Activated gamma-delta T cell treated with Interleukin-2 at 50 U/mL for 16 hours (primary cell): ENCODE measurements at places on chromosomes 3 and 15.
A peak's percentile ranks its signal among the peaks of the same experiment; 100 is the strongest.

GRCh38 chr3:2957115-2957514, 153.1 kb downstream of the IL5RA start:
- DNase-seq, result no peak

- DNase-seq, result no peak
Measured at GRCh38 chr3:16506884-16507577, 6.5 kb downstream of the RFTN1 start.

DNA sequence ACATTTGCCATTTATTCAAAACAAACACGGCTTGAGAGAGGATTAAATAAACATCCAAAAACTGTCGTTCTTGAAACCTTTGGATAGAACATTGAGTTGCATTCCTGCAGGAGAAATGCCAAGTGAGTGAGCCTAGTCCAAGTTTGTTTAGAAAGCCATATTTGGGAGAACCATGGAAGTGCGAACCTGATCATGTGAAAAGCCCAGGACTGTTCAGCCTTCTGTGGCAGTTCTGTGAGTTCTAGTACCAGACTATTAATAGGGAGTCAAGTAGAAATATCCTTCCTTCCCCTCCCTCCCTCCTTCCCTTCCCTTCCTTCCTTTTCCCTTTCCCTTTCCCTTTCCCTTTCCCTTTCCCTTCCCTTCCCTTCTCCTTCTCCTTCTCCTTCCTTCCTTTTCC, 470.4 kb downstream of the LPP start:
- DNase-seq, result no peak

DNA sequence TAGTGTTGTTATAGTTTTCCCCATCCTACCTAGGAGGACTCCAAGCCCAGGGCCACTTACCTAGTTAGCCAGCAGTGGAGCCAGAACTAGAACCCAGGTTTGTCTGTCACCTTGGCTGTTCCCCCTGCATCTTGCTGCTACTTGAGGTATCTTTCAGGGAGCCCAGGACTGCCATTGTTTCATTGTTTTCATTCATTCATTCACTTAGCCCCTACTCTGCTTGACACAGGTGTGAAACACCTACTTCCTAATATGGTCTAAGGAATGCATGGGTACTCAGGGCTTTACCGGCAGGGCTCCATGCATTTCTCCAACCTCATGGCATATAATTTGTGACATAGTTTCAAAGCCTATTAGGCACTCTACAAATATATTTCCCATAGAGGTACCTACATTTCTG, 266.6 kb upstream of the TPM1 start:
- DNase-seq, result no peak

- no peak for DNase-seq
Measured at GRCh38 chr3:175075269-175075668, 216.1 kb downstream of the NAALADL2 start.

DNA sequence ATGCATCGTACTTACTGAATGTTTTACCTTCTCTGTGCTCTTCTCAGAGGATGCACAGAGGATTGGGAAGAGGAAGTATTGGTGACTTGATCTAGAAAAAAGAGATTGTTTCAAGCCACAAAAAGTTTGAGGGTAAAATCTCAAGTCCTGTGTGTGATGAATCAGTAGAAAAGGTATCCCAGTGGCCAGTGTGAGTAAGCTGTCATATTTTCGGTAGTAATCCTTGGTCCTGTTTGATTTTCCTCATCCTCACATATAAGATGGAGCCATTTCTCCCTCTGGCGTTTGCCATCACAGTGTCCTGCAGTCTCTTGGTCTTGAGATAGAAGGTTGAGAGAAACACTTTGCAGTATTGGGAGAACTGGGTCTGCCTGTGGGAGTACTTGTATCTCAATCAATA, 166.8 kb downstream of the LPP start:
- no peak for DNase-seq

DNA sequence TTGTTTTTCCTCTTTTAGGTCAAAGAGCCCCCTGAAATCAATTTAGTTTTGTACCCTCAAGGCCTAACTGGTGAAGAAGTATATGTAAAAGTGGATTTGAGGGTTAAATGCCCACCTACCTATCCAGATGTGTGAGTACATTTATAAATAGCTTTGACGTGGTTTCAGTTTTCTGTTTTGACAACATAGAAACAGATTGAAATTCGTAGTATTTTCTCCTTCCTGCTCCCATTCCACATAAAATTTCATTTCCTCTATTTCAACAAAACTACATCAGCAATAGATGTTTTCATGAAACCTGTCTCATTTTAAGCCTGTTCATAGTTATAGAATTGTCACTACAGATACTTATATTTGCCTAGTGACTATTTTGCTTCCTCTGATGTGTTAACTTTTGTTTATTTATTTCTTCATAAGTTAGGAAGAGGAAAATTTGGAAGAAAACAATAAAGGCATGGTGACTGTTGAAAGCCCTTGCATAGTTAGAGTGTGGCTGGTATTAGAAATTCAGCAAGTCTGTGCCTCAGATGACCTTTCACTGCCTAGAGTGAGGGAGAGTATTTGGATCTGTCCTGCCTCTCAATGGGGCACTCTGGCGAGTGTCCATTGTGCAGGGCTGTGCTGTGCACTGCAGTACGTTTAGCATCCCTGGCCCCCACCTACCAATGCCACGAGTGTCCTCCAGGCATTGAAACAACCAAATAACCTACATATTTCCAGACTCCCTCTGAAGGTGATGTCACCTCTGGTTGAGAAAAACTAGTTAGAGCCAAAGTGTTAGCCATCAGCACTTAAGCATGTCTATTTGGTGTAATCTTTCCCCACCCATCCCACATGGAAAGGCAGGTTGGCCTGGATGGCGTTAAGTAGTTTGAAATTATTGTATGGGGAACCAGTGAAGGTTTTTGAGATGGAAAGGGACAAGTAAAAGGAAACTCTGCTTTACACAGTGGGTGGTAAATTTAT, 5.9 kb downstream of the EIF2AK4 start:
- no peak for DNase-seq

DNA sequence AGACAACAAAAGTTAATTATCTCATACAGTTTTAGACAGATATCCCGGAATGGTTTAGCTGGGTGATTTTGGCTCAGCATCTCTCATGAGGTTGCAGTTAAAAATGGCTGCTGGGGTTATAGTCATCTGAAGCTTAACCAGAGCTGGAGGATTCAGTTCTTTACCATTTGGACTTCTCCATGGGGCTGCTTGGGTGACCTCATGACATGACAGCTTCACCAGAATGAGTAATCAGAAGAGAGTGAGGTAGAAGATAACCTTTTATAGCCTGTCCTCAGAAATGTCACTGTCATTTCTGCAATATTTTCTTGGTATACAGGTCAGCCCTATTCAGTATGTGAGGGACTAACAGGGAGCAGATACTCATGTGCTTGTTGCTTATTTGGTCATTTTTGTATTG, 30.9 kb downstream of the TFG start:
- no peak for DNase-seq

DNA sequence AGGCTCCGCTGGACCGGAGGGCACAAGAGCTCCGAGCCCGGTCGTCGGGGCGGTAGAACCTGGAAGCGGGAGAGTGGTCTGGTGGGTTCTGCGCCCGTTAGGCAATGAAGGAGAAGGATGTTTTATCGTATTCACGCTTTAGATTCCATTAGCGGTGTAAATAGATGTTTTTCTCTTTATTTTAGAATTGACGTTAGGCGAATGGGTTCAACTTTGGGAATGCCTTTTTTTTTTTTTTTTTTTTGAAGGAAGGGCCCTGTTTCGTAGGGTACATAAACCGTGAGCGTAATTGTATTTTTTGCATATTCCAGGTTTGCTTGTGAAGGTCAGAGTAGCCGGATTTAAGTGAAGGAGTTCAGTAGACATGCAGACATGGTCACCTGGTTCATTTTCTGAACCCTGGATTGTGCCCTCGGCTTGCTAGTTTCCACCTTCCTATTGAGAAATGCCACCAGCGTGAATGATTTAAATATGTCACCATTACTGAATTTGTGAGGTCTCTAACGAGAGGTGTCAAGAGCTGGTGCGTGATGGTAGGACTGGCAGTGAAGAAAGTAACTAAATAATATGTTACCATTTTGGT, 808 bp downstream of the RBM6 start:
- no peak for DNase-seq

- DNase-seq, result no peak
Measured at GRCh38 chr3:139780593-139780992, 102.8 kb upstream of the NMNAT3 start.

GRCh38 chr3:5499404-5499803, 311.9 kb downstream of the EDEM1 start:
- no peak for DNase-seq

DNA sequence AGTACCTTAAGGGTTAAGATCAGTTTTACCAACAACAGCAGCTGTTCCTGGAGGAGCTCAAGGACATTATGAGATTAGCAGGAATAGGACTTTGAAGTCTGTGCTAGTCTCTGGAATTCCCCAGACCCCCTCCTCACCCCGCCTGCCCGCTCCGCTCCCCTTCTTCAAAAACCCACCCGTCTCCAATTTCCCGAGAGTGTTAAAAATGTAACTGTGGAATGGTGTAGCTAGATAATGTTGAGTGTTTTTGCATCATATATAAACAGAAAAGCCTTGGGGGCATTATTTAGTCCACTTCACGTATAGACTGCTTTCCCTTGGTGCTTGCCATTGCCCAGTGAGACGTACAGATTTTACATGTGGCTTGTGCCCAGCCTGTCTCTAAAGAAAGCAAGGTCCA, 65.0 kb upstream of the SEMA6D start:
- DNase-seq, result no peak

DNA sequence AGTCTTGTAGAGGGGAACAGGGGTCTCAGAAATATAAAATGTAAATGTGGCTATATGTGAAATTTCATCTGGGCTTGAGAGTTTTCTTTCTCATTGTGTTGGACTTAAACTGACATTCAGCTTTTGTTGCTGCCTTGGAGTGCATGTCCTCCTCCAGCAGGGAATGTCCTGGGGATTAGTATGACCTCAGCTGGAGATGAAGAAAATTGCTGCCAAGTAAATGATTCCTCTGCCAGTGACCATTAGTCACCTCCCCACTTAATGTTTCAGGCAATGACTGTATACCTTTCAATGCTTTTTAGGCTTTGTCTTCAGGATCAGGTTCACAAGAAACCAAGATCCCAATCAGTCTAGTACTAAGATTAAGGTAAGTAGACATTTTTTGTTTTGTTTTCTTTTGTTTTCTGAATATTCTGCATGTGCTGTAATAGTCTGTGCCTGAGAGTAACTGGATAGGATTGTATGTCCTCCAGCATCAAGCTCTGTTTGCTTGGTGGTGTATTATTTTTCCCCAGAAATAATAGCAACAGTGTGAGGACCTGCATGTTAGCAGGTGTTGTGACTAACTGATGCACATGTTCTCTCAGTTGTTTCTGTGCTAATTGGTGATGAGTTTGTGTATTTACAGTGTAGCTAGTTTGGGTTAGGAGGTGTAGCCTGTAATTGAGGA, 18.1 kb upstream of the SLC22A13 start:
- DNase-seq, result no peak

DNA sequence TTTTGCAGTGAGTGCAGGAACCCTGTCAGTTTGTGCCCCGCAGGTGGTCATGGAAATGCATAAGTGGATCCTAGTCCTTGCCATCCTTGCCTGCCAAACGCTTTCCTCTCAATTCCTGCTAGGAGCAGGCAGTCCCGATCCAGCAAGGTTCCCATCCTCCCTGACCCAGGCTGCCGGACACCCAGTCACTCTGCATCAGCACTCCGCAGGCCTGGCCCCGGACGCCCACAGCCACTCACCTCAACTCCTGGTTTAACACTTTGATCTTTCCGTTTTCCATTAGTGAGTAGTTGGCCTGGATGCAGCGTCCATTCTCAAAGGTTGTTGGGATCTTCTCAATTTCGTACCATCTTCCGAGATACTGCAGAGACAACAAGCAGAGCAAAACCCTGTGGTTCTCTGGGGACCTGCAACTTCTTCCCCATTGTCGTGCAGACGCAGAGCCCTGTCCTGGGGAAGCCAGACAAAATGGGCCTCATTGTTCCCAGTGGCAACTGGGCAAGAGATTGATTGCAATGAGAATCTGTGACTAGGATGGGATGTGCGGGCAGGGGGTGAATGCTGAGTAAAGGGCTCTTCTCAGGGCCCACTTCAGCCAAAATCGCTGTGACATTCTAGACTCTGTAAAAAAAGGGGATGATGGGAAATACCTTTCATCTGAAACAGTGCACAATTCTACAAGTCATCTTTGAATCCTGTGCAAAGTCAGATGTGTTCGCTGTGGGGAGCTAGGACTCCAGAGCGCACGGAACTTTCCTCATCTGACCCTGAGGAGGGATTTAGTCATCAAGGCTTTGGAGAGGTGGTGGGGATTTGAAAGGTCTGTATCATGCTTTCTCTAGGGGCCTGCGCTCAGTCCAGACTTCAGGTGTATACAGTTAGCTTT, 9.9 kb downstream of the APOD start:
- DNase-seq, result no peak

GRCh38 chr3:76438971-76439370, 600.9 kb upstream of the ROBO2 start:
- no peak for DNase-seq

- no peak for DNase-seq
Measured at GRCh38 chr3:72818092-72818773, 30.0 kb downstream of the SHQ1 start.

DNA sequence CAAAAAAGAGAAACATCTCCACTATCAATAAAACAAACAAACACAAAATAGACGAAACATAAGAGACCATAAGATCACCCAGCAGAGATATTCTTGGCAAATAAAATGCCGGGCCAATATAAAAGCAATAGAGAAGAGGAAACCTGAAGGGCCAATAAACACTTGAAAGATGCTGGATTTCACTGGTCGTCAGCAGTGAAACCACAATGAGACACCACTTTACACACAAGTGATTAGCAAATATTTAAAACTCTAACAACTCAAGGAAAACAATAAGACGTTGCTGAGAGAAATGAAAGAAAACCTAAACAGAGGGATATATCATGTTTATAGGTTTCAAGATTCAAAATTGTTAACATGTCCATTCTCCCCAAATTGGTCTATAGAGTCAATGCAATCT, 148.5 kb downstream of the WDR76 start:
- no peak for DNase-seq

GRCh38 chr3:198080521-198081384, 120.7 kb downstream of the LMLN start:
- peak; percentile 68 for DNase-seq

GRCh38 chr15:43330780-43331087, 361 bp upstream of the LCMT2 start:
- no peak for DNase-seq

DNA sequence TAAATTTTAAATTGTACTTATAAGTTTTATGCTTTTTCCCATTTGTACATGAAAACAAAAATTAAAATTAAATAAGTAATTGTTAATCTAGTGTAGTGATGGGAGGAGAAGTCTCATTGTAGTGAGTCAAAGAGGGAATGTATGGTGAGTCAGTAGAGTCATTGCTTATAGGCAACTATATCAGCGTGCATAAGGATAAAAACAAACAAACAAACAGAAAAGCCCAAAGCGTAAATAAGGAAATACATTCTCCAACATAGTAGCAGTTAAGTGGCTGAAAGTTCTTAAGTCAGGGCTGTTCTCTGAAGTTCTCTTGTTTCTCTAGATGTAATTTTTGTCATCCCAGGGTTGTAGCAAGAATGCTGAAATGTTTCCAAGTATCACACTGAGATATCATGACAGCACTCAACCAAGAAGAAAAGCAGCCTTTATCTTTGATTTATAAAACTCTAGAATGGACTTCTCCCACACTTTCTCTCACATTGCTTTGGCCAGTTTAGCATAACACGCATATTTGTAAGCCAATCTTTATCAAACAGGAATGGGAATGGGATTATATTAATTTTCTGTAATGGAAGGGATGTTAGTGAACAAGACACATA, 184.1 kb upstream of the TP63 start:
- DNase-seq, result no peak
